ENCODE measurements at places on chromosomes 12 and 14.

DNA sequence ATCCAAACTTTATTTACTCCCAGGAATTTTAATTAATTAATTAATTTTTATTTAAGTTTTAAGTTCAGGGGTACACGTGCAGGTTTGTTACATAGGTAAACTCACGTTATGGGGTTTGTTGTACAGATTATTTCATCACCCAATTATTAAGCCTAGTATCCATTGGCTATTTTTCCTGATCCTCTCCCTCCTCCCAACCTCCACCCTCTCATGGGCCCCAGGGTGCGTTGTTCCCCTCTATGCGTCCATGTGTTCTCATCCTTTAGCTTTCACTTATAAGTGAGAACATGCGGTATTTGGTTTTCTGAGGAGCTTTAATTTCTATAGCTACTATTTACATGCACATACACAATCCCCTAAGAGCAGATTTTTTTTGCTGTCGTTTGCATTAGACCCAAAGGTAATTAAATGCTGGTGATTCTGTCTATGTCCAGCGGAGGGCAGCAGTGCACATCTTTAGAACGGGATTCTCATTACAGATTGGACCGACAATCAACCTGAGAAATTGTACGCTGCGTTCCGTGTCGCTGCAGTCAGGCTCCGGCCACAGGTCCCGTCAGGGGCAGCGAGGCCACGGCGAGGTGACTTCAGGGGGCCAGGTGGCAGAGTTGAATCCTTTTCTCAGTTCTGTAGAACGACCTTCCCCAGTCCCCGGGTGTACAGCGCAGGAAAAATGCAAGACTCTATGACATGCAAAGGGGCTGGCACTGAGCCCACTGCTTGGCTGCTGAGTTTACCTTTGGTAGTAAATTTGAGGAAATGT lies 11.6 kb downstream of the TMEM30B start:
- ATAC-seq, result peak; percentile 77

GRCh38 chr12:80412343-80412953 lies 31.6 kb upstream of the PTPRQ start:
- peak; percentile 88 for ATAC-seq

GRCh38 chr14:75001261-75001660 lies 1.5 kb upstream of the EIF2B2 start:
- no peak for ATAC-seq

- no peak for ATAC-seq
These were observed 265.0 kb downstream of the DUSP6 start for GRCh38 chr12:89087149-89087825.

DNA sequence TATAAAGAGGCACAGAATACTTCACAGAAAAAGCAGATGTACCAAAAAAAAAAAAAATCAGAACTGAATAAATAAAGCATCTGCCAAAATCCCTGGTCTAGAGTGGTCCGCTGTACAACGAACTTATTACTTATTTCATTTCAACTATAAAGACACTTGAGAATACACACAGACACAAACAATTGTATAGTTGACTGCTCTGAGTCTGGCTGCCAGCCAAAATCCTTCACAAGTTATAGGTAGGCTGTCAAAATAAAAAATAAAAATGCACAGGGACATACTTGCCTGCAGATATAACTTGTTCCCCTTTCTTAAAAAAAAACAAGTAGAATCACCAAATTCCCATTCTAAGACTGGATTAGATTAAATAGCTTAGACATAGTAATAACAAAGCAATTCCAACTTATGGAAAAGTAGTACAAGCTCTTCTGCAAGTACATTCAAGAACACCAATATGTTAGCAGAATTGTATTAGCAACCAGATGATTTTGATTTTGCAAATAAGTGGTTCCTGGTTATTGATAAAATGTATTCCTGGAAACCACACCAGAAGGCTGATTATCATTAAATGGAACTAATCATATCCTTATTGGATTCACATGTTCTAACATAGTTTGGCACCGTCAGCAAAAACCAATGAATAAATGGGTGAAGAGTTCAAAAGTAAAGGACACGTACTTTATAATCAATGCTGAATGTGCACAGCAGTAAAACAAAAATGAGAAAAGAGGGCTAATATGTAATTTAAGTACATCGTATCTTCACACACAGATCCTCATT lies 248.5 kb downstream of the NELL2 start:
- ATAC-seq, result no peak

GRCh38 chr12:52945389-52946232 lies 3.3 kb upstream of the KRT18 start:
- ATAC-seq, result peak; percentile 58

DNA sequence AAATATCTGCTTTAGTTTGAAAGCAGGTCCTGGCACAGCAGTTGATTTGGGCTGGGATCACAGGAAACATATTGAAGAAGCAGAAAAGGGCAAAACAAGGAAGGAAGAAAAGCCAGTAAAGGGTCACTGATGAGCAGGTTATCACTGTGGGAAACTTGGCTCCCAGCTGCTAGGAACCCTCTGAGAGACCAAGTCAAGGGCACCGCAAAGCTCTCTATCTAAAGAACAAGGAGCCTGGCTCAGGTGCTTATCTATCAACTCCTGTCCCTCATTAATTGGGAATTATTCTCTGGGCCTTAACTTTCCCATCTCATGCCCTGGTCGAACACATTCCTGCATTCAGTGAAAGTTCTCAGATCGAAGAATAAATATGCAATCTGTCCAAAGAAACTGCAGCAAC lies 450.9 kb upstream of the RPL10L start:
- ATAC-seq, result no peak

- no peak for ATAC-seq
These were observed 4.4 kb downstream of the MLH3 start for GRCh38 chr14:75046899-75047298.

- ATAC-seq, result no peak
These were observed 23.8 kb upstream of the PWP1 start for GRCh38 chr12:107661830-107662229.

- no peak for ATAC-seq
These were observed 17.8 kb downstream of the FBLN5 start for GRCh38 chr14:91929700-91930099.

DNA sequence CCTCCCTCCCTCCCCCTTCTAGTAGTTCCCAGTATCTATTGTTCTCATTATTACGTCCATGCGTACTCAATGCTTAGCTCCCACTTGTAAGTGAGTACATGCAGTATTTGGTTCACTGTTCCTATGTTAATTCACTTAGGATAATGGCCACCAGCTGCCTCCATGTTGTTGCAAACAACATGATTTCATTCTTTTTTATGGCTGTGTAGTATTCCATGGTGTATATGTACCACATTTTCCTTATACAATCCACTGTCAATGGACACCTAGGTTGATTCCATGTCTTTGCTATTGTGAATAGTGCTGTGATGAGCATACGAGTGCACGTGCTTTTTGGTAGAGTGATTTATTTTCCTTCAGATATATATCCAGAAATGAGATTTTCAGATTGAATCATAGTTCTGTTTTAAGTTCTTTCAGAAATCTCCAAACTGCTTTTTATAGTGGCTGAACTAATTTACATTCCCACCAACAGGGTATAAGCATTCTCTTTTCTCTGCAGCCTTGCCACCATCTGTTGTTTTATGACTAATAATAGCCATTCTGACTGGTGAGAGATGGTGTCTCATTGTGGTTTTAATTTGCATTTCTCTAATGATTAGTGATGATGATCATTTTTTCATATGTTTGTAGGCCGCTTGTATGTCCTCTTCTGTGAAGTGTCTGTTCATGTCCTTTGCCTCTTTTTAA lies 17.9 kb upstream of the CLEC7A start:
- no peak for ATAC-seq

Data from SK-N-SH treated with all-trans-retinoic acid at 6 μM for 48 hours (cell line).